Anterior cingulate cortex (tissue), 58 donors: ENCODE measurements at places on chromosomes 3 and 15.

- DNase-seq = no peak
These were observed 238.1 kb upstream of the STT3B start for GRCh38 chr3:31294430-31295149.

DNA sequence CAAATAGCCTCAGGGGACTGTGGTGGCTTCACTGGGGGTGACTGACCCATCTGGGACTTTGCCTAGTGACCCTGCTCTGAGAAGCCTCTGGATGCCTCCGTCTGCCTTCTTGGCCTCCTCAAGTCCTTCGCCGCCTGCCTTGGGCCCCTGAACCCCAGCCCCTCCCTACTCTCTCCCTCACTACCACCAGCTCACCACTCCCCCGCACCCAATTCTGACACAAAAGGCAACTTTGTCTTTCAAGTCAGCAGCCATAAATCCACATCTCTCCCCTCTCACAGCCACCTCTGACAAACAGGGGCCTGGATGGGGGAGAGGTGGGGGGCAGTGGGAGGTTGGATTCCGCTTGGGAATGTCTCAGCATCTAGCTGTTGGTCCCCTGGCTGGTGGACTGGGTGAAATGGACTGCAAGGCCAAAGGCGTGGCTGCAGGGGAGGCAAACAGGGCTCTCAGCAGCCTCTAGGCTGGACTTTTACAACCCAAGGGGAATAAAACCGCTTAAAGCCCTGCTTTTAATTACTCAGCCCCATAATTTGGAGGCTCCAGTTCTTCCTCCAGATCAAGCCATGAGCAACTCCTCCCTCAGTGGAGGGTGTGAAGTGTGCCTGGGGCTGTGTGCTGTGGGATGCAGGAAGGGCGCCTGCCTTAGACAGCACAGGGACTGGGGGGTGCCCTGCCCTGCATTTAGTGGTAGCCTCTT lies 33.4 kb downstream of the IGDCC3 start:
- DNase-seq = no peak

- DNase-seq = no peak
These were observed 124.4 kb upstream of the SLC2A2 start for GRCh38 chr3:171150945-171151344.

DNA sequence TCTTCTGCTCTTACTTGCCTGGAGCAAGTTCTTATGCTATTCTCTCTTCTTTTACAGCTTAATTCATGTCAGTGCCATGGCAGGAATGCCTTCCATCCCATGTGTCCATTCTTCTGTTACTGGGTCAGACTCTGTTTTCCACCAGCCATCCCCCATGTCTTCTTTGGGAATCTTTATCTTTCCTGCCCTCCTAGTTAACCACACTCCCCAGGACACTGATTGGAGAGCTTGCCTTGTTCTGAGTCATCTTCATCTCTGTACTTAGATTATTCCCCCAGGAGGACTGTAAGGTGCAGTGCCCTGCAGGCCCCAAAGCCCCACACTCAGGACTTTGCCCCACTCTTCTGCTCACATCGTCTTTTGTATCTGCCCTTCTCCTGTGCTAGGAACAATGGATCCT lies 3.6 kb downstream of the ABHD17C start:
- DNase-seq = no peak

- no peak for DNase-seq
These were observed 91.7 kb upstream of the PRICKLE2 start for GRCh38 chr3:64316971-64317370.

DNA sequence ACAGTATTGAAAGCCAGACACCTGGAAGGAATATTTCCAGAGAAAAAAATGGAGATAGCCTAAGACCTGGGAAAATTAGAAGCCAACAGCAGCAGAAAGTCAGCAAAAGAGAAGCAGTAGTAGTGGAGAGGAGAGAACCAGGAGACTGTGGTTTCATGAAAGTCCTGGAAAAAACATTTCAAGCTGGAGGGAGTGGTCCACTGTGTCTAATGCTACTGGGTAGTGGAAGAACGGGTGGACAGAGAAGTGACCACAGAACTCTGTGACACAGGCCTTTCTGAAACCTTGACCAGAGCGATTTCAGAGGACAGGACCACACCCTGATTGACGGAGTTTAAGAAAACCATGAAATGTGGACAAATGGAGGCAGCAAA lies 15.3 kb upstream of the SH3BP5 start:
- no peak for DNase-seq

GRCh38 chr3:175386630-175387029 lies 527.5 kb downstream of the NAALADL2 start:
- DNase-seq = no peak

DNA sequence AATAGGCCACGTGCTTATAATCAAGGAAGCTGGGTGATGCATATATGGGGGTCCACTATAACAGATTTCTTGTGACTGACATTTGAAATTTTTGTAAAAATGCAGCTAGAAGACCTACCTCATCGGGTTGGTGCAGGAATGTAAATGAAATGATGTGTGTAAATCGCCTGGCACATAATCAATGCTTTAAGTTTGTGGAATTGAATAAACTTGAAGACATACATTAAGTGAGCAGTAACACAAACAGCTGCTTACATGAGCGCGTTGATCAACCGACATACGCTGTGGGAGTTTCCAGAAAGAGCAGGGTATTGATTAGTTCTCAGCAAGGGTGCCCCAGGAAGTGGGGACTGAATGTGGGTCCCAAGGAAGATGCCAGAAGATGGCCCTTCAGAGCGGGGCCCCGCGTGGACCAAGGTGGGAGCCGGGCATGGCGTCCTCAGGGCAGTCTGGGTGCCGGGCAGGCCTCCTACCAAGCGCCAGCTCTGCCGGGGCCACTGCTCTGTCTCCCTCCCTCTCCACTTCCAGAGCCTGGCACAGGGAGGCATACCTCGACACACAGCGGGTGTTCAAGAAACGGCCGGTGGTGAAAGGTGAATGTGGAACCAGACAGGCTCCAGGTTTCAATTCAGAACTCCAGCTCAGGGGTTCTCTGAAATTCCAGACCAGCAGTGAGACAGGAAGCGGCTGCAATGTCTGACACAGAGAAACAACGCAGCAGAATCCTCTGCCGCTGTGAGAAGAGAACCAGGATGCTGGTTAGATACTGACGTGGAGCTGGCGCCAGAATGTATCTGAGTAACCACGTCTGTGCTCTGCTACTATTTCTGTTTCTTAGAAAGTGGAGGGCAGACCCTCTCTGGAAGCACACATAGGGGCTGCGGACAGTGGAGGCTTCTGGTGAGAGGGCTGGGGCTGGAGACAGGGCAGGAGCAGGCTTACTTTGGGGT lies 12.6 kb downstream of the BFSP2 start:
- DNase-seq = no peak

DNA sequence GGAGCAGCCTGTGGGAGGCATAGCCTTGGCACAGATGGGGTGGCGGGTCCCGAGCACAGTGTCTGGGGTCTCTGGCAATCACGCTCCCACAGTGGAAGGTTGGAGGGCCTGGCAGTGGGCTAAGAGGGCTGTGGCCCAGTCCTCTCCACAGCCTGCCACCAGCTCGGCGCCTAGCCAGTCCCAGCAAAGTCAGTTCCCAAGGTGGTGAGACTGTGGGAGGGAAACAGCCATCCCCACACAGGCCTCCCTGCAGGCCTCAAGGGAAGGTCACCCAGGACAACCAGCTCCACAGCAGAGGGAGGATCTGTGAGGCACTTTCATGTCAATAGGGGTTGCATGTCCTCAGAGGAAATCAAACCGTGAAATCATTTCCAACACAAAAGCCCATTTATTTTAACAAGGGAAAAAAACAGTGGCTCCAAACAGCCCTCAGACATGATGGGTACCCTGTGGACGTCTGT lies 27.6 kb upstream of the LIMD1 start:
- DNase-seq = no peak

DNA sequence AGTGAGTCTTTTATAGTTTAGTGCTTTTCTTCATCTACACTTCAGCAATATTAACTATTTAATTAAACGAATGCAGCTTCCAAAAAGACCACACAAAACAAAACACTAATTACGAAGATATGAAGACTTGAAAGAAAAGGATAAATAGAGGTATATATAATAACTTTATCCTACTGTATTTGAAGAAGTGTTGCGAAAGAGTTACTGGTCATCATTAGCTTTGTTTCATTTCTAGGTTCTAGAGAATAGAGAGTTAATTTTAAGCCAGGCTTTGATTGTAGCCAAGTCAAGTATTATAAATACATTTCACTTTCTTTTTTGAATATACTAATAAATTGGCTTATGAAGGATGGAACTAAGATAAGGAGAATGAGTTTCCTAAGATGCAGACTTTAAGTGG lies 416.8 kb upstream of the GBE1 start:
- no peak for DNase-seq

DNA sequence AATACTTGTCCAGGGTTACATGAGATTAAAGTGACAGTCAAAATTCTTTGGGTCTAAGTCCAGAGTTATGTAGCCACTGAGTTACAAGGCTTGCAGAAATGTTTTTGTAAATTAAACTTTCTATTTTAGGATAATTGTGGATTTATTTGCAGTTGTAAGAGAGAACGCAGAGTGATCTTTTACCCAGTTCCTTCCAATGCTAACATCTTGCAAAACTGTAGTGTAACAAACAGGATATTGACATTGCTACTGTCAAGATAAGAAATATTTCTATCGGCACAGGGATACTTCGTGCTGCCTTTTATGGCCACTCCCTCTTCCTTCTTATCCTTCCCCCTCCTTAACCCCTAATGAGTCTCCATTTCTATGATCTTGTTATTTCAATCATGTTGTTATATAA lies 1022.9 kb downstream of the MCTP2 start:
- no peak for DNase-seq

- no peak for DNase-seq
These were observed 235.4 kb downstream of the NLGN1 start for GRCh38 chr3:173632945-173633344.
